ENCODE measurements at places on chromosomes 16 and 17.
A peak's percentile ranks its signal among the peaks of the same experiment; 100 is the strongest.

GRCh38 chr17:51672065-51672464 lies 411.7 kb downstream of the UTP18 start:
- no peak for DNase-seq

DNA sequence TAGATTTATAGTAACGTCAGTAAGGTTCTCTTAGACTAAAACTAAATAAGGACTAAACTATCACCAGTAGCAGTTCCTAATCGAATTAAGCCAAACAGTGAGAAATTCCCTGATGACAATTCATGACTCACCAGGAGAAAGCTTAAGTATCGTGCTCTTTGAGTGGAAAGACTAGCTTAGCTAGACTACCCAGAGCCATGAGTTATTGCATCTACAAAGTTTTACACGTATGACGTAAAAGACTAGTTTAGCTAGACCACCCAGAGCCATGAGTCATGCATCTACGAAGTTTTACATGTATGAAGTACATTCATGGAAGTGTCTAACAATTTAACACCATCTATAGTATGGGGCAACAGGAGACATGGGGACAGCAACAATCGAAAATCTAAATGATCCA lies 36.6 kb downstream of the UBE2G1 start:
- no peak for DNase-seq

GRCh38 chr17:28744972-28745785 lies 1.4 kb downstream of the TRAF4 start:
- no peak for DNase-seq

DNA sequence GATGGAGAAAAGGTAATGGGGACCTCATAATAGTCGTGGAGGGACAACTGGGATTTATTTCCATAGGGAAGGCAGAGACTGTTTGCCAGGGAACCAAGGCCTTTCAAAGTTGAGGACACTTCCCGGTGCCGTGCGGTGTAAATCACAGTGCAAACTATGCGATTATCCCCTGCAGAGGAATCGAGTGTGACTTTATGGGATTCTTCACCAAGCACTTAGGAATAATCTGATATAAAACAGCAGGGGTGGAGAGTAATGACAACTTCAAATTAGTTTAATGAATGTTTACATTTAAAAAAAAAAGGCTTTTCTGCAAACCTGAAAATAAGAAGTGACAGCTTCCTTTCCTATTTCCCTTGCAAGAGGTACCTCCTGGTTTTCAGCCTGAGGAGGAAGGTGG lies 538.2 kb downstream of the MAF start:
- DNase-seq: no peak

- DNase-seq: no peak
Measured at GRCh38 chr17:4167786-4168185, 24.8 kb downstream of the CYB5D2 start.

- peak; percentile 43 for DNase-seq
Measured at GRCh38 chr17:5500589-5501391, 14.4 kb downstream of the MIS12 start.

DNA sequence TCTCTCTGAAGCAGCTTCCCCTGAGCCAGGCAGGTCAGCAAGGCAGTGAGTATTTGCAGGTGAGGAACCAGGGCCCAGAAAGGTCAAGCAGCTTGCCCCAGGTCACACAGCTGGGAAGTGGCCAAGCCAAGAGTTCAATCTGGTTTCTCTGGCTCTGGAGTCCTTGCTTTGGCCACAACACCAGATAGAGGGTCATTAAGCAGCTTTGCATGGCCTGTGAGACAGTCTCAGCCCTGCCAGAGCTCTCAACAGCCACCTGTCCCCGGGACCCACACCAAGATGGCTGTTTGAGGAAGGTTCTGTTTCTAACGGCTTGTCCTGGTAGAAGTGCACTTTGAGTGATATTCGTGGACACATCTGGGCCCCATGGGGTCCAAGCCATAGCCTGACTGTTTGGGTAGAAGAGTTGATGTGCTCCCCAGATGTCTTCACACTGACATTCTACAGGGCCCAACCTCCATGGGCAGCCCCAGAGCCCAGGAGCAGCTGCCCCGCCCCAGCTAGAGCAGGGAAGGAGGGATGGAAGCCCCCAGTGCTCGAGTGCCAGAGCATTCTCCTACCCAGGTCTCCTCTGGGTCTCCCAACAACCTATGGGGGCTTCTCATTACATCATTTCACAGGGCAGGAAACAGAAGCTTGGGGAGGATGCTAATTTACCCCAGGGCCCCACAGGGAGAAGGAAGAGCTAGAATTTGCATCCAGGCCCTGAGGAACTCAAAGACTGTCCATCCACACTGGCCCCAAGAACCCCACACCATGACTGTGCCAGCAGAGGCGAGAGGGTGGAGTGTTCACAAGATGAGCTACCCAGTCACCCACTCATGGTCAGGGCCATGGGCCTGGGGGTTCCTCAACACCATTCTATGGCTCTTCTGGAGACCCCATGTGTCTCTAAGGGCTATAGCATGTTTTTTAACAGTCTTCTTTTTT lies 107.3 kb upstream of the CDH5 start:
- no peak for DNase-seq

- no peak for DNase-seq
Measured at GRCh38 chr16:64704386-64704785, 417.5 kb downstream of the CDH11 start.

GRCh38 chr17:42060231-42060630 lies 9.8 kb upstream of the C17orf113 start:
- DNase-seq: no peak

DNA sequence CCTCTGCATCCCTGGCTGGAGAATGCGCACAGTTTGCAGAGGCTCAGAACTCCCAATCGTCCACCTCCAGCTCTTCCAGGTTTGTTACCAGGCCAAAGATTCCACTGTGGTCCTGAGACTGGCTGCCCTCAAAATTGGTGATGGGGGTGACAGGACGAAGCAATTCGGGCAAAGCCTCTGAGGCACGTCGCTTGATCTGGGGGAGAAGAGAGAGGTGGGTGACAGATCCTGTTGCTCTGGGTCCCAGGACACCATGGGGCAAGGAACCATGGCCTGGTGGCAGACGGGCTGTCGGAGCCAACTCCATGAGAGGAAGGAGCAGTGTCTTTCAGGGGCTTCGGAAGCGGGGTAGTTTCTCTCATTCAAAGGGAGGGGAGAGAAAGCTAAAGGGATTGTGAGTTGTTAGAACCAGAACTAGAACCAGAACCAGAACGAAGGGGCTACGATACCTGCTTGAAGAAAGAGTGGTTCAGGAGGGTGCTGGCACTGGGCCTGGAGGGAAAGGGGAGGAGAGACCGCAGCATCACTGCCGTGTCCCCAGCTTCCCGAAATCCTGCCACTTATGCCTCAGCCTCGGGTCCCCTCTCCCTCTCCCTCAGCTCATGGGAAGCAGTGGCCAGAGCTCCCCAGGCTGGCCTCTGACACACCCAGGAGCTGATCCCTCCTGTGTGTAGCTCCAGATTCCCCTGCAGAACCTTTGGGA lies 3.8 kb upstream of the LIMD2 start:
- no peak for DNase-seq

DNA sequence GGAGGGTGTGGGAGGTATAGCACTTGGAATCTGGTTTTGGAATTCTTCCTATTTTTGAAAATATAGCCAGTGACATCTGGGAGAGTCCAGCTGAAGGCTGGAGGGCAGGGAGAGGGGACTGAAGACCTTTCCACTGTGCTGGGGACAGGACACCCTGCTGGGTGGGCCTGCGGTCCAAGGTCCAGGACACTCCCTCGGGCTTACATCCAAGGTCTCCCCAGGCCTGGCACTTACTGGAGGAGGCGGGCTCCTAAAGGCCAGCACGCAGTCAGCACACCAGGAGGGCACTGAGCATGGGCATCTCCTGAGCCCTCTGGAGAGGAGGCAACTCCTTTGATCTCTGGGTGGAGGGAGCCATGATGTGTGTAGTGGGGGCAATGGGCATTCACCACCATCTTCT lies 35.5 kb upstream of the ETV4 start:
- DNase-seq: no peak

DNA sequence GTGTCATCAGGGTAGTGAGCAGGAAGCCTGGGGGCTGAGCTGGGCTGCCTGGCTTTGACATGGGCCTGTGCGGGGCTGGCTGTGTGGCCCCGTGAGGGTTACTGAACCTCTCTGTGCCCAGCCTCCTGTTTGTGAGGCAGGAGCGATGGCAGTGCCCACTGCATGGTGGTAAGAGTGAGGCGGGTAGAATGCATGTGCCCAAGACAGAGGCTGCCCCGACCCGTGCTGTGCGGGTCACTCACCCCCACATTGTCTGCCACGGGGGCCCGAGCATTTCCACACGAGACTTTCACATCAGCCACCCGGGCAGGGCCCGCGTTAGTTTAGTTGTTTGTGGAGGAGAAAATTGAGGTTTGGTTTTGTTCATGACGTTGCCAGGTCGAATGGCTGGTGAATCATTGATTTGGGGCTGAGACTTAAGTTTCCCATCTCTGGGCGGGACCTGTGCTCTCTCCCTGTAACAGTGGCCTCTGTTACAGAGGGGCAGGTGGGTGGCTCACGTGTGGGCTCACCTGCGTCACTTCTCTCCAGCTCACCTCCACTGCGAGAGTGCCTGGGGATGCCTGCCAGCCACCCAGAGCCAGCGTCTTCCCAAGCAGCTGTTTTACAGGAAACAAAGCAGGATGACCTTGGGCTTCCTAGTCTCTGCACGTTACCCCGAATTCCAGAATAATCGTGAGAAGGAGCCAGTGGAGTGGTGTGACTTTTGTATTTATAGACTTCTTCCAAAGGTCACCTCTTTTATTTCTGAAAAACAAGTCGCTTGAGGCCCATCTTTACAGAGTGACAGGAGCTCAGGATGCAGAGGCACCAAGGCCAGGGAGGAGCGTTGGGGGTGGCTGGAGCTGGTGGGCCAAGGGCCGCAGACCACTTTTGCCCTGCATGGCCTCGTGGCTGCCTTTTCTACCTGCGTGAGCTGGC lies 150.6 kb downstream of the RPTOR start:
- no peak for DNase-seq

- DNase-seq: no peak
Measured at GRCh38 chr17:80106176-80106575, 4.8 kb downstream of the GAA start.

DNA sequence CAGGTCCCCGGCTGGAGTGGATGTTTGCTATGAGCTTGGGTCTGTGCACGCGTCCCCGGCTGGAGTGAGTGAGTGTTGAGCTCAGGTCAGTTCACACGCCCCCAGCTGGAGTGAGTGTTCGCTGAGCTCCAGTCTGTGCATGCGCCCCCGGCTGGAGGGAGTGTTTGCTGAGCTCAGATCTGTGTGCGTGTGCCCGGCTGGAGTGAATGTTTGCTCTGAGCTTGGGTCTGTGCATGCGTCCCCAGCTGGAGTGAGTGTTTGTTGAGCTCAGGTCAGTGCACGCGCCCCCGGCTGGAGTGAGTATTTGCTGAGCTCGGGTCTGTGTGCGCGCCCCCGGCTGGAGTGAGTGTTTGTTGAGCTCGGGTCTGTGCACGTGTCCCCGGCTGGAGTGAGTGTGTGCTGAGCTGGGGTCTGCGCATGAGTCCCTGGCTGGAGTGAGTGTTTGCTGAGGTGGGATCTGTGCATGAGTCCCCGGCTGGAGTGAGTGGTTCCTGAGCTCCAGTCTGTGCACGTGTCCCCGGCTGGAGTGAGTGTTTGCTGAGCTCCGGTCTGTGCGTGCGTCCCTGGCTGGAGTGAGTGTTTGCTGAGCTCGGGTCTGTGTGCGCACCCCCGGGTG lies 284.2 kb downstream of the SNX29 start:
- no peak for DNase-seq

DNA sequence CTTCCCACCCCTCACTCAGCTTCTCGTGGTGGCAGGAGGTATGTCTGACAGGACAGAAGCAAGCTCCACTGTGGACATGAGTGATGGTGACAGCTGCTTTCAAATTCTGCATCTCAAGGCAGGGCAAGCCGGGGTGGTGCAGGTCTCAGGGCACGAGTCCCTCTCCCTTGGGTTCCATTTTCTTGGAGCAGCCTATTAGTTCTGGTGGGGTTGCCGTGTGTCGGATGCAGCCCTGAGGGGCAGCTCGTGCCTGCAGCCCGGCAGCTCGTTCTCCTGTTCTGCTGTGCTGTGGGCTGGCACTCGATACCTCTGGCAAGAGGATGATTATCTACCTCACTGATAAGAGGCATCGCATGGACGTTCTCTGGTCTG lies 16.5 kb upstream of the CLEC18C start:
- DNase-seq: no peak

- no peak for DNase-seq
Measured at GRCh38 chr16:27359615-27360014, 42.4 kb upstream of the IL21R start.

- no peak for DNase-seq
Measured at GRCh38 chr16:50744881-50745280, 3.0 kb downstream of the CYLD start.

- DNase-seq: no peak
Measured at GRCh38 chr16:561957-562938, 2.1 kb downstream of the PRR35 start.

DNA sequence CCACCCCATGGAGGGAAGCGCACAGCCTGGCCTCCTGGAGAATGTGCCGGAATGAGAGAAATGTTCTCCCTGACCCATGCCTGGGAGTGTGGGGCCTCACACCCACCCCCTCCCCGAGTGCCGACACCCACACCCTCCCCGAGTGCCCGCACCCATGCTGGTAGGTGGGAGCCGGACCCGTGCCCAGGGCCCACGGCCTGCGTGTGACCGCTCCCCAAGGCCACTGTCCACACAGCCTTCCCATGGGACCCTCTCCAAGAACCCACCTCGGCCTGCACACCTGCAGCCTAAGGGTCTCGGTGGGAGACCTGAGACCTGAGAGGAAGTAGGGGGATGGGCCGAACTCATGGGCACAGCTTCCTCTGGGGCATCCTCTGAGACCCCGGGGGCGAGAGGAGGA lies 3.3 kb upstream of the PVALEF start:
- DNase-seq: no peak

- DNase-seq: no peak
Measured at GRCh38 chr16:49631187-49632041, 224.5 kb downstream of the ZNF423 start.

- peak; percentile 31 for DNase-seq
Measured at GRCh38 chr17:19724501-19725420, 8.4 kb upstream of the SLC47A2 start.

DNA sequence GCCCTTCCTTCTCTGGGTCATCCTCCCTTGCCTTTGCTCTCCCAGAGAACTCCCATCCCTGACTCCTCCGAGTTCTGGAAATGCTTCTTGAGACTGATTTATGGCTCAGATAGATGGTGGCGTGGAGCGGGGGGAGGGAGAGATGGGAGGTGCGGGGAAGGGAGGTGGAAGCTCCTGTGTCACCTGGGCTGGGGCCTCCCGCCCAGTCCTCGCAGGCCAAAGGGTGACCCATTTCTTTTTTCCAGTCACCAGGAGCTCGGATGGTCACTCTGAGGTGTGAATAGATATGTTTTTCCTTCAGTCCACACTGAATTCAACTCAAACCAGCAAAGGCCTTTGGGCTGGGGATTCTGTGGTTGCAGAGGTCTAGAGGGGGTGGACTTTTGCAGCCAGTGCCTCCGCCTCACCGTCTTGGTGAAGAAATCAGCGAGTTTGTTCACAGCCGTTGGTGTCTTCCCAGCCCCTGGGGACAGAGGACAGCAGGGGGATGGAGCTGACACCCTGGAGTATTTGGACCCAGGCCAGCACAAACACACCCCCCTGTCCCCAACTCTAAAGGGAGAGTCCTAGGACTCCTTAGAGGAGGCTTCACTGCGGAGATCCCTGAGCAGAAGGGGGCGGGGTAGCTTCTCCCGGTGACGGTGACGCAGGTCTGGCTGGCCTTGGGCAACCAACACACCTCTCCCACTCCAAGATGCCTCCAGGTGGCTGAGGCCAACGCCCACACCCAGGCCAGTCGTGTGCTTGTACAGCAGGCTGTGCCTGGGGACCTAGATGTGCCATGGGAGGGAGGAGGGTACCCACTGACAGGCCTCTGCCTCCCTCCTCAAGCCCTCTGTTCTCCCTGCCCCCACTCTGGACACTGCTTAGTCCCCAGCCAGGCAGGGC lies 80.6 kb downstream of the AMFR start:
- DNase-seq: no peak

- DNase-seq: no peak
Measured at GRCh38 chr16:29784157-29784556, 6.1 kb downstream of the ZG16 start.
